PC-3 (cell line): ENCODE measurements at places on chromosomes 1 and 21. TPM values are rescaled to one million over a fixed set of nuclear protein-coding genes. Genes with fewer than 3 reads are reported as not detected.

DNA sequence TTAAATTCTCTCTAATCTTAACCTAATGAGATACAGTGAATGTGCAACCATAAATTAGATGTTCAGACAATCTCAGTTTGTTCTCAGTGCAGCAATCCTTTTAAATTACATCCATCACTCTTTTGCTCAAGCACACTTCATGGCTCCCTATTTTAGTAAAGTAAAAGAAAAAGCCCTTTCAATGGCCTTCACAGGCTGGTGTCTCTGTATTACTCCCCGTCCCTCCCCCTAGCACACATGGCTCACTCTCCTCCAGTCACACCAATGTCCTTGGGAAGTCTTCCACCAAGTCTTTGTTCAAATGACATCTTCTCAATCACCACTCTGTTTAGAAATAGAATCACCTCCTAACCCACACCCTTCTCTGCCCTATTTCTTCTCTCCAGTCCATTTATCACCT lies 60.3 kb upstream of the RGS7 start:
- H3K27ac ChIP-seq: no peak overlapping the region
- no peaks in the 10 kb centered on the region for H3K36me3 ChIP-seq
- no peak for DNase-seq
- peaks cover 24% of the 10 kb centered on the region for H3K4me1 ChIP-seq
- no peak overlapping the region for H3K4me3 ChIP-seq

DNA sequence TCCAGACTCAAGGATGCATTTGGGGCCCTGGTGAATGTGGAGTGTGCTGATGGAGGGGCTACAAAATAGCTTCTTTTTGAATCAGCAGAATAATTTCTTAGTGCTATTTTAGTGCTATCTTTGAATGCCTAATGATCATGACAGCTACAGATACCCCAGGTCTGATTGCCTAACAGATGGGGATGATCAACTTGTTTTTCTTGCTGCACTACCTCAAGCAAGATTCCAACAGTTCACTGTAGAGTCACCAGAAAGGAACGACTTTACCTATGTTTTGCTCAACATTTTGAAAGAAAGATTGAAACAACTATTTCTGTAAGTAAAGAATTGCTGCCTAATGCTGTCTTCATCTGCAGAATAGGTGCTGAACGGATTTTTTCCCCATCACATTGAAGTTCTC lies 42.6 kb upstream of the VAV3 start:
- no peak overlapping the region for H3K27ac ChIP-seq
- no peaks in the 10 kb centered on the region for H3K27me3 ChIP-seq
- H3K36me3 ChIP-seq: no peaks in the 10 kb centered on the region
- DNase-seq: peak; percentile 27

RAB25 gene
- 18.1 and 18.5 TPM in 2 replicates for total RNA-seq

GJA8 gene
- total RNA-seq: not detected in 2 replicates

CYP2J2 gene
- 0.44 and 0.75 TPM in 2 replicates for total RNA-seq
